ENCODE measurements at places on chromosomes 6 and 20.

GRCh38 chr6:159623156-159623555 is 69.9 kb downstream of the SOD2 start:
- no peak for DNase-seq

DNA sequence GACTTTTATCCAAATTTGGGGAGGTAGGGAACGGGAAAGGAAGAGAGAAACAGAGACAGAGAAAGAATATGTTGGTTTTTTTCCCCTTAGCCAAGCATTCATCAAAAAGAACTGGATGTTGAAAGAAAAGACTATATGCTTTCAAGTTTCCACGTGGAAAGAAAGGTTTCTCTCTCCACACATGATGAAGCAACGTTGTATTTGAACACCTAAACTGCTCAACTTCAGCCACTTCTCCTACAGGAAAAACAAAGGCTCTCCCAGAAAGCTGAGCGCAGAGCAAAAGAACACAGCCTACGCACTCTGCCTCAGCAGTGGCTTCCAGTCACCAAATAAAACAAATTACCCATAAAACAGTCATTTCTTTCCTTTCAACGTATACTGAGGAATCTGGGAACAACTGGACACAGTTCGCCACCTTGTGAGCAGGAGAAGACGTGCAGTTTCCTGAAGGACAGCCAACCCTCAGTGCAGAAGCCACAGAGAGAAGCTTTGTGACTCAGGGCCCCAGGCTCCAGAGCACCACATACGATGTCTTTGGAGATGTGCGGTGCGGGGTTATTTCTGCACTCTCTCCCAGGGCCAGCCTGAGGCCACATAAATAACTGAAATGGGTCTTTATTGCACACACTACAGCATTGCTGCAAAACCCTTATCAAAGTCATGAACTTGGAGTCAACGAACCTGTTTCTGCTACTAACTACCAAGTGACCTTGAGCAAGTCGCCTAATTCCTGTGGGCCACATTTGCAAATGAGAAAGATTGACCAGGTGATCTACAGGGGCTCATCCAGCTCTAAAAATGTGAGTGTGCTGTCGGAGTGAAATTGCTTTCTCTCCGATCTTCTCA is 10.1 kb downstream of the IL17F start:
- DNase-seq = peak; percentile 66

DNA sequence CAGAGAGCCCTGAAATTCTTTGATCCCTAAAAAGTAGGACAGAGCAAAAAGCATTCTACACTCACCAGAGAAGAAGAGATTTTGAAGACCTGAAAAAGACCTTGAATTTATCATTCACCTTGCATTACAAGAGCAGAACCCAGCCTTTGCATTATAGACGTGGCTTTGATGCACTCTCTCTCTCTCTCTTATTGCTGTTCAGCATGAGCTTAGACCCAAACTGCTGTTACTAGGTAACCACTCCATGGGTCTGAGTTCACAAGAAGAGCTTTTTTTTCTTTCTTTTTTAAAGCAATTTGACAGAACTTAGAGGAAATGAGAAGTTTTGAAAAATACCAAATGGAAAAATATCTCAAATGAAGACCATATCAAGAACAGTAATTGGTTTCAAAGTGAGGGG is 44.4 kb downstream of the COL9A1 start:
- no peak for DNase-seq

DNA sequence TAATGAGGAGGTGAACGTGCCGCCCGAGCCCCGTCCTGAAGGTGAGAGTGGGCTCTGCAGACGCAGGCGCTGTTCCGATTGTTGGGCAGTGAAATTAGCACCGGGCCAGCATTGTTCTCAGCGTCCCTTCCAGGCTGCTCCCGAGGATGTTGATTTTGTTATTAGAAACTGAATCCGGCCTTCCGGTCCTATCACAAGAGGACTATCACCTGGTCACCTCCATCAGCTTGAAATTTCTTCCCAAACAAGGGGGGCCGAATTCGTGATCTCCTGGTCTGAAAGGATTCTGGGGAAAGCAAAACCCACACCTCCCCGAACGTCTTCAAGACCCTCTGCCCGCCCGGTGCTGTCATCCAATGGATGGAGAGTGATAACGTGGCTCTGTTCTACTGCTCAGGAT is 186.0 kb downstream of the TAF4 start:
- no peak for DNase-seq

- DNase-seq = no peak
These were observed 154.5 kb downstream of the OTOR start for GRCh38 chr20:16902662-16903061.

DNA sequence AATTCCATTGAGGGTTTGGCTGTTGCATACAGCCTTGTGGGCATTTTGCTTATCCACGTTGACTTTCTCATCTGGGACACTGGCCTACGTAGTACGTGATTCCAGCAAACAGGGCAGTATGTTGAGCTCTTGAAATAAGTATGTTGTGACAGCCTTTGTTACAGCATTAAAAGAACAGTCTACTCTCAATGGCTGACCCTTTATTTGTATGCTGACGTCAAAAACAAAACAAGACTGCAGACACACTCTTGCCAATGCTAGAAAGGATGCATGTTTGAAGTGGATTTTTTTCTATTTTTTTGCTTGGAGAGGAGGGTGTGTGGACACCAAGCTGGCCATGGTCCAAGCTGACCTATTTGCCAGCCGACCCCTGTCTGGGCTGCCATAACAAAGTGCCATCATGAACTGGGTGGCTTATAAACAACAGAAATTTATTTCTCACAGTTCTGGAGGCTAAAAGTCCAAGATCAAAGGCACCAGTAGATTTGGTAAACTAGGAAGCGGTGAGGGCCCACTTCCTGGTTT is 10.8 kb upstream of the SNHG17 start:
- no peak for DNase-seq

GRCh38 chr6:16619777-16620176 is 141.5 kb downstream of the ATXN1 start:
- no peak for DNase-seq

GRCh38 chr20:25309395-25310267 is 61.7 kb downstream of the PYGB start:
- peak; percentile 19 for DNase-seq

Measured in stimulated activated CD4-positive, alpha-beta T cell treated with anti-CD3 and anti-CD28 coated beads, Interleukin-1b, Interleukin-23, amount 100 ng/mL, for 48 hours (primary cell).